Stimulated activated CD4-positive, alpha-beta T cell treated with anti-CD3 and anti-CD28 coated beads, Interleukin-2, amount 100 ng/mL, for 48 hours (primary cell): ENCODE measurements at places on chromosomes 6 and 20.

DNA sequence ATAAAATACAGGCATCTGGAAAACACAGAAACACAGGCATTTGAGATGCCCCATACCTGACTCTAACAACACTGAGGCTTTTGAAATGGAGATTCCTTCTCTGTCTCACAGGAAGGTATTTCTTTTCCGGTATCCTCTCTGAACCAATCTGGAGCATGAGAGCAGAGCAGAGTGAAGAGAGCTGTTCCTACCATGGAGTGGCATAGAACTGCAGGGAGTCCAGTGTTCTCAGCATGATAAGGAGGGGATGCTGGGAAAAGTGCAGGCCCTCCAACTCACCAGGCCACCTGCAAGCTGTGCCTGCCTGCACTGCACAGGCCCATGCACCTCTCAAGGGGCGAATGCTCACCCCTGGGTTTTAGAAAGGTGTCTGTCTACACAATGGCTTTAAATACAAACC lies 89.2 kb downstream of the FOXA2 start:
- no peak for DNase-seq

DNA sequence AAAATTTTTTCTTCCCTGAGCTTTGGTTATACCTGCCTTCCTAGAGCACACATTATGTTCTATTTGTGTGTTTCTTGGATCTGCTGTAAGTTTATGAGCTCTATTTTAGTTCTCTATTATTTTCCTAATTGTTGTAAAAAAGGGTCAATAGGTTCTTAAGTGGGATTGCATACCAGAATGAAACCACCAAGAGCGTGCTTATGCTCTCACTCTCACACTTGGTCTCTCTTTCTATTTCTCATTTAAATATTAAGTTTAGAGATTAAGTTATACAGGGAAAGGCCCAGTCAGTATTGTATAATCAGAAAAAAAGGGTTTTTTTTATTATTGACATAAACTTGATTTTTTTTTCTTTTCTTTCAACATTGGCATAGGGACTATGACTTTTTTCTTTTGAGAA lies 96.8 kb downstream of the RIMS1 start:
- DNase-seq, result no peak

- no peak for DNase-seq
These were observed 53.9 kb downstream of the AFG1L start for GRCh38 chr6:108348655-108349349.

- no peak for DNase-seq
These were observed 57.2 kb downstream of the BCAS4 start for GRCh38 chr20:50852085-50852484.

DNA sequence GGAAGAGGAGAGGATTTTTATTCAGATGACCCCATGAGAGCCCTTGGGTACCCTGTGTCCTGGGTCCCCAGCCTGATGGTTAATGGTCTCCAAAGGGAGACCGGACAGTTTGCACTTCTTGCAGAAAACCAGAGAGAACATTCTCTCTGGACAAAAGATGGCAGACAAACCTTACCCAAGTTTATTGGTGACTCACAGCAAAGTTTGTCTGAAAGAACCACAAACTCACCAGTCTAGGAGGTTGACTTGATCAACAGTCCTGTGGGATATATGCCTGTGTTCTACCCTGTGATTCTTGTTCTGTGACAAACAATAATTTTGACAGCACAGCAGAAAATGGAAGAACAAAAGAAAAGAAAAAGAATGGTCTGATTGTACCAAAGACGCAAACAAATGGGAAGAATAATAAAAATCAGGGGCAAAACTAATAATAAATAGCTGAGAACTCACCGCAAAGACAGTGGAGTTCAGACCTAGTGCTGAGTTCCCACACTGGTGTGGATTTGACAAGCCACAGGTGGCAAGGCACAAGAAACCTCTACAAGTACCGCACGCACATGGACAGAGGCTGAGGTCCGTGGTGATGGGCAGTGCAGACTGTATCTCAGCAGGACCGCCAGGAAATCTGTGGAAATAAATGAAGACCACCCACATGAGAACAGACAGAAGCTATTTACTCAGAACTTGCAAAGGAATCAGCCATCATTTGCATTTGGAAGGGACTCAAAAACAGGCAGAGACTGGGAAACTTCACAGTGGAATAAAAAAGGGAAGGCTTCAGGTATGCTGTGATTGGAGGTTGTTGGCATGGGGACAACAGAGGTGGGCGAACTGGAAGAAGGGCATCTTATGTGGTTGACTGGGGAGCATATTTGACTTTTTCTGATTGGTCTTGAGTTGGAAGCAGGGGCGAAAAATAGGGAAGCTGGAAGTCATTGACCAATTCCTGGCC lies 246.3 kb upstream of the RNF24 start:
- no peak for DNase-seq

- no peak for DNase-seq
These were observed 29.2 kb downstream of the OSBPL2 start for GRCh38 chr20:62267543-62267942.

GRCh38 chr20:60804240-60804917 lies 447.7 kb upstream of the CDH4 start:
- no peak for DNase-seq
